ENCODE measurements at places on chromosomes 1 and 21. TPM values are rescaled to one million over a fixed set of nuclear protein-coding genes. Genes with fewer than 3 reads are reported as not detected.

PER3 gene
- 24.2 TPM for total RNA-seq

DPYD gene
- total RNA-seq = 8.2 TPM

GRCh38 chr1:33918368-33918767, 54.5 kb downstream of the HMGB4 start:
- DNase-seq = no peak

GRCh38 chr21:32533053-32533452, 52.3 kb downstream of the TCP10L start:
- DNase-seq = no peak

LRRC8B gene
- 6.6 TPM for total RNA-seq

DNA sequence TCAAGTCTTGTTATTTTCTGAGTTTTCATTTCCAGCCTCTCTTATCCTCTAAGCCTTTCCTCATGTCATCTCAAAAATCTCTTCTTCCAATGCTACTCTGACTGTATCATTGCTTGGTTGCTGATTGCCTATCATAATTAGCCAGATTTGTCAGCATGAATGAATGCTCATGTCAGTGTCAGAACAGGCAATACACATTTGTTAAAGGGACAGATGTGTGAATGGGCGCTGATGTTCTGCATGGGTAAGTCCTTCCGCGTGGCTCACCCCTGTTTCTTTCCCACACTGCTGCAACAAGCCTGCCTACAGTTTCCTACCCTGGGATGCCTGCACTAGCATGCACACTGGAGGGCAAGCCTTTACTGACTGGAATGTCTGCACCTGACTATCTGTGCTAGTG, 100.6 kb downstream of the RHOU start:
- DNase-seq = no peak

DNA sequence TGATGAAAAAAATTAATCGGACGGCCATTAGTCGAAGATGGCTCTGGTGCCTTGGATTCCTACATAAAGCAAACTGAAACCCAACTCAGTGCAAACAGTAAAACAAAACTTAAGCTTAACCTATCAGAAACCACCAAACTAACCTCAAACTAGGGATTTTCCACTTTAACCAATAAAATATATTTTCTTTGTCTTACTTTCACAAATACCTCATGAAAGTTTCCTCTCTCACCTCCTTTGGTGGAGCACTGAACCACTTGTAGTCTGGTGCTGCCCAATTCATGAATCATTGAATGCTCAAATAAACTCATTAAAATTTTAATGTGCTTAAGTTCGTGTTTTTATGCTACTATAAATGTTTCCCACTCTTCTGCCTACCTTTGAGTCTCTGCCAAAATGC, 7.0 kb downstream of the ADORA3 start:
- no peak for DNase-seq

DNA sequence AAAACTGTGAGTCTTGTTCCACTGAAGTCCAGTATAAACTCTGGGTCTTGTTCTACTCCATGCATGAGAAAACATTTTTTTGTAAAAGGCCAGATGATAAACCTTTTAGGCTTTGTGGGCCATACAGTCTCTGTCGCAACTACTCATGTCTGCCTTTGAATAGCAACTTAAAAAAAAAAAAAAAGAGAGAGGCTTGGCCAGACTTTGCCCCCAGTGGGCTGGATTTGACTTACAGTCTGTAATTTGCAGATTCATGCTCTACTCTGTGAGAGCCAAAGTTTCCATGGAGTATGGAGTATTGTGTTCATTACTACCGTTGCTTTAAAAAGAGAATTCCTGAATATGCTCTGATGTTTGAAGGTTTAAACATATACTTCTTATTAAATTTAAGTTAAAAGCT, 654.9 kb upstream of the PKN2 start:
- no peak for DNase-seq

PTCH2 gene
- 0.61 TPM for total RNA-seq

GRCh38 chr1:111486431-111486830, 12.6 kb downstream of the C1orf162 start:
- DNase-seq = no peak

DNA sequence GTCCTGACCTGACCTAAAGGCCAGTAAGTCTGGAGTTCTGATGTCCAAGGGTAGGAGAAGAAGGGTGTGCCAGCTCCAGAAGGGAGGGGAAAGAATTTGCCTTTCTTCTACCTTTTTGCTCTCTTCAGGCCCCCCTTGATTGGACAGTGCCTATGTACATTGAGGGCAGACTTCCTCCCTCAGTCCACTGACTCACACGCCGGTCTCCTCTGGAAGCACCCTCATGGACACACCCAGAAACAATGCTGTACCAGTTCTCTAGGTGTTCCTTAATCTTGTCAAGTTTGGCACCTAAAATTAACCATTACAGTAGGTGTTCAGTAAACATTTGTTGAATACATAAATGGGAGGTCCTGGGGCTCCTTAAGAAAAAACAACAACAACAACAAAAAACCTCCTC, 51.0 kb upstream of the POU2F1 start:
- no peak for DNase-seq

DNA sequence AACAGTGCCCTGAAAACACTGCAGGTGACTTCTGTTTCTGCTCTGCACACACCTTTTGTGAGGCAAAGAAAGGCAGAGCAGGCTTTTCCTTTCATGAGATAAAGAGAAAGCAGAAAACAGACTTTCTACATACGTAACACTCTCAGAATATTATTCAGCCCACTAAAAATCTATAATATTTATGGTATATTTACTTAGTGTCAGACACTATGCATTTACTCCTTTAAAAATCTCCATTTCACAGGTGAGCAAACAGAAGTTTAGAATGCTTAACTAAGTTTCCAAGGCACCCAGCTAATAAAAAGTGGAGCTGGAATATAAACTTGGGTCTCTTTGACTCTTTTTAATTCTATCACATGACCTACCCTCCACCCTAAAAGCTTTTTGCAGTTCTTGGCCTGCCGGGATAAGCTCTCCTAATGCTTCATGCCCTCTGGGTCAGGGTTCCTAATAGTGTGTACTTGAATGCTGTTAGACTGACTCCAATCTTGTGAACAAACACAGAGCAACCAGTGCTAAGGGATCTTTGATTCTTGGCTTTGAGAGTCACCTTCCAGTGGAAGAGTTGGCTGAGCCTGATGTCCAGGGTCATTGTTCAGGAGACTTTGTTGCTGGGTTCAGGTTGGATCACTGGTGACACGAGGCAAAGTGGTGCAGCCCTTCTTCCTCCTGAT, 27.2 kb downstream of the PROK1 start:
- DNase-seq = no peak

DNA sequence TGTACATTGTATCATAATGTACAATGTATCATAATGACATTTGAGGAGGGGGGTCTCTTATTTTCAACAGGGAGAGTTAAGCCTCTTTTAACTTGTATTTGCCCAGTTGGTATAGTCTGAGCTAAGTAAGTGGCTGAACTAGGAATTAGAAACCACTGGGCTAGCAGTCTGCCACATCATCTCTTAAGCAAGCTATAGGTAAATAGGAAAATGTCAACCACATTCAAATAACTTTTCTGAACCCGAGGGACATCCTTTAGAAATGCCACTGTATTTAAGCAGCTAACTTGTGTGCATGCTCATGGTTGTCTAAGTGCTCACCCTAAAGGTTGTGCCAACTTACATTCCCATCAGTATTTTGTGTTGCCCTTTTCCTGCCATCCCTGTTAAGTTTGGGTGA, 35.5 kb upstream of the ASB17 start:
- DNase-seq = no peak

DNA sequence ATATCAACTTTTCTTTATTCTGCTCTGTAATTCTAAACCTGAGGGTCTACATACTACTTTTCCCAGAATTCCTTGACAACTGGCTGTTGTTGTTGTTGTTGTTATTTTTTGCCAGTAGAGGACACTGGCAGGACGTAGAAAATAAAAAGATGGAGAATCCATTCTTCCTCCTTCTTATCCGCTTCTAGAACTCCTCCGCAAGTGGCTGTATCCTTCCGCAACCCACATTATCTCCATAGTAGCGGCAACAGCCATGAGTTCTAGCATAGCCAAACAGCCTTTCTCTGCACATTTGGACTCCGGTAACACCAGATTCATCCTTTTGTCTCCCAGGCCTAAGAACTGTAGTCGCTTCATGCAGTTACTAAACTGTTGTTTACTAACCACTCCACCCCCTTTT, 91.1 kb upstream of the CACHD1 start:
- no peak for DNase-seq

DNA sequence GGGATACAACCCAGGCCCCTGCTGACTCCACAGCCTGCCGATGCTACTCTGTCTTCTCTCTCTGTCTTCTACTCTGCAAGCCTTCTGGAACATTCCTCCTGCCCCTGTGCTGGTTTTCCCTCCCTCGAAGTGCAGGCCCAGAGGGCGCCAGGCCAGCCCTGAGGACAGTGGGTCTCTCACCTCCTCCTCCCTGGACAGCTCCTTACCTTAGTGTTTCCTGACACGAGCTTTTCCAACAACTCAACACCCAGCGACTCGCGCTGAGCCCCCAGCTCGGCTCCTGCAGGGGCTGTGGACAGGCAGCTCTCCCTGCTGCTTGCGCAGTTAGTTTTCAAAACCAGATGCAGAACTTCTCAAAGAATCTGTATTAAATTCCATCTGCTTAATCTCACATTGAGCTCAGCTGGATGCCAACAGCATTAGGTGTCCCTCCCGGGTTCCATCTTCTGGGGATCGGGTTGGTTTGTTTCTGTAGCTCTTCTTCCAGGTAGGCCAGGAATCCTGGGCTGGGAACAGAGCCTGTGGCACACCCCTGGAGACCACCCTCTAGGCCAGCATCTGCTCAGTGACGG, 54.2 kb downstream of the PTPRU start:
- no peak for DNase-seq

DNA sequence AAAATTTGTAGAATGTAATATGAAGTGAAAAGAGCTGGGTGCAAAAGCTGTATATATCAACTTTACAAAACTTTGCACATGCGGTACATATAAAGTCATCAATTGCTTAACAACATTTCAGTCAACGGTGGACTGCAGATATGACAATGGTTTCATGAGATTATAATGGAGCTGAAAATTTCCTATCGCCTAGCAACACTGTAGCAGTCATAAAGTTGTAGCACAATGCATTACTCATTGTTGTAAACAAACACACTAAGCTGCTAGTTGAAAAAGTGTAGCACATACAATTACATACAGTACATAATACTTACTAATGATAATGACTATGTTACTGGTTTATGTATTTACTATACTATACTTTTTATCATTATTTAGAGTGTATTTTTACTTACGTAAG, 64.0 kb downstream of the RGS7 start:
- DNase-seq = no peak

- no peak for DNase-seq
These were observed 201.8 kb upstream of the GREM2 start for GRCh38 chr1:240813720-240814119.

TRAF3IP3 gene
- total RNA-seq = 0.92 TPM

- DNase-seq = peak; percentile 10
These were observed 323.1 kb upstream of the FAM78B start for GRCh38 chr1:166489670-166490436.

IFI44L gene
- 8.1 TPM for total RNA-seq

OR2L2 gene
- total RNA-seq = not detected

DNA sequence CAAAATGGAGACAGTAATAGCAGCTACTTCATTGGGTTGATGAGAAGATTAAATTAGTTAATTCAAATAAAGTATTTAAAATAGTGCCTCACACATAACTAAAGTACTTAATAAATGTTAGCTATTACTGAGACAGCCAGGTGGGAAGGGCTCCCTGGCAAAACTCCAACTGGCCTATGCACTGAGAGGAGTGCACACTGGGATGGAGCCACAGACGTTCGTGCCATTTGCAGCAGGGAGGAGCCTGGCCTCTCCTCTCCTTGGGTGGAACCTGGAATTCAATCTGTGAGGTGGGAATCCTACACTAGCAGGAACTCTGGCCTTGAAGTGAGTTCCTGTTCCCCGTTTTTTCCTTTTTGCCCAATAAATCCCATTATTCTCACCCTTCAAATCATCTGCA, 28.1 kb downstream of the SLC5A9 start:
- no peak for DNase-seq

RIPK4 gene
- total RNA-seq = not detected

DNA sequence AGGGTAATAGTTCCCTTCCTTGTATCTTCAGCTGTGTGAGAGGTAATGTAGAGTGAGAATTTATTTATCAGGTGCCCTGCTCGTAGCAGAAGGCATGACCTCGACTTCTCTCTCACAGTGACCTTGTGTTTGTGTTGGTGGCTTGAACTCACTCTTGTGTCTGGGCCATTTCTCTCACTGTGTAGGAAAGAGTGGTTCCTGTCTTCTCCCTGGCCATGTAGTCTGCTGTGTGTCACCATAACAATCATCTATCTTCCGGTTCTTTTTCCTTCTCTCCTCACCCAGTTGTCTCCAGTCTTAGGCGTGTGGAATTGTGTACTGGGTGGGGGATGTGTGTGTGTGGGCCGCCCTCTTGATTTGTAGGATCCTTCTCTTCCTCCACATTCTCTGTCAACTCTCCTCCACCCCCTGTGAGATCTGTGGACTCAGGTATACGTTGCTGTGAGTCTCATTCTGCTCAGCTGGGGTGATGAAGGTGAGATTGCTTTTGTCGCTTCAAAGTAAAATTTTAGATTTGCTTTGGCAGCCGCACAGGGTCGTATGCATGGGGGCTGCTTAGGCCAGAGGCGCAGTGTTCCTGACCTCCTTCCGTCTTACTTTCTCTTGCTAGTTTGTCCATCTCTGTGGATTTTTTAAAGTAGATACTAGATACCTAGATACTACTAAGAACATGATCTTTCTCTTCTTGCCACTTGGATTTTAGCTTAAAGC, 31.6 kb downstream of the MAPKAPK2 start:
- DNase-seq = no peak

All from heart right ventricle (tissue), 16 donors.